ENCODE measurements at places on chromosomes 7 and 10.

DNA sequence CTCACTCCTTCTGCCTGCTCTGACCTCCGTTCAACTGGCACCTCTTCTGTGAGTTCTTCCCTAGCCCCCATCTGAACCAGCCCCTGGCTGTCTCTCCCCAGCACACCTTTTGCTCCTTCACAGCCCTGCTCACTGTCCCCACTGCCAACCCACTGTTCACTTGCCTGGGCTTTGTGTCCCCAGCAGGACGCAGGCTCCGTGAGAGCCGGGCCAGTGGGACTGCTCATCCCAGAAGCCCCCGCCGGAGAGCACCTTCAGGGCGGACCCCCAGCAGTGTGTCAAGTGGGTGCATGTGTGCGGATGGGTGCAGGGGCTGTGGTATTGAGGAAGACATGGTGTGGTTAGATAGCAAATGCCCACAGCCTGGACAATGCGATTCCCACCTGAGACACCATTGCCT, 148.4 kb upstream of the RNF32 start:
- no peak for DNase-seq

GRCh38 chr10:104774234-104774633, 133.1 kb downstream of the SORCS3 start:
- DNase-seq: no peak

- DNase-seq: no peak
These were observed 5.3 kb downstream of the ESYT2 start for GRCh38 chr7:158824028-158824427.

DNA sequence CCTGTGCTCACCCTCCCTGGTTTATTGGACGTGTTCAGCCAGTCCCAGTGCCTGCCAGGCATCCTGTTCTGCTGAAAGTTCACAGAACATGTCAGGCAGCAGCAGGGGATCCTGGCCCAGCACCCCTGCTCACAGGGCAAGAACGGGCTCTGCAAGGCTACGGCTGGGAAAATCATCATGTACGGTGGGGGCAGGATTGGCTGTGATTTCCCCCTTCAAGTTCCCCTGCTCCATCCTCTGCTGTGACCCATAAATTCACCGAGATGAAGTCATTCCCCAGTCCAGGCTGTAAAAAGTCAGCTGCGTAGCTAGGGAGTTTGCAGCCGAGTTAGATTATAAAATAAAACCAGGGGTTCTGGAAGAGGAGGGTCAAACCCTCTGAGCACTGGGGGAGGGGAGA, 484.1 kb upstream of the ZMIZ1 start:
- no peak for DNase-seq

- DNase-seq: no peak
These were observed 980 bp downstream of the FHIP2A start for GRCh38 chr10:114822444-114823076.

GRCh38 chr10:9342885-9343570, 1288.5 kb downstream of the GATA3 start:
- DNase-seq: no peak

DNA sequence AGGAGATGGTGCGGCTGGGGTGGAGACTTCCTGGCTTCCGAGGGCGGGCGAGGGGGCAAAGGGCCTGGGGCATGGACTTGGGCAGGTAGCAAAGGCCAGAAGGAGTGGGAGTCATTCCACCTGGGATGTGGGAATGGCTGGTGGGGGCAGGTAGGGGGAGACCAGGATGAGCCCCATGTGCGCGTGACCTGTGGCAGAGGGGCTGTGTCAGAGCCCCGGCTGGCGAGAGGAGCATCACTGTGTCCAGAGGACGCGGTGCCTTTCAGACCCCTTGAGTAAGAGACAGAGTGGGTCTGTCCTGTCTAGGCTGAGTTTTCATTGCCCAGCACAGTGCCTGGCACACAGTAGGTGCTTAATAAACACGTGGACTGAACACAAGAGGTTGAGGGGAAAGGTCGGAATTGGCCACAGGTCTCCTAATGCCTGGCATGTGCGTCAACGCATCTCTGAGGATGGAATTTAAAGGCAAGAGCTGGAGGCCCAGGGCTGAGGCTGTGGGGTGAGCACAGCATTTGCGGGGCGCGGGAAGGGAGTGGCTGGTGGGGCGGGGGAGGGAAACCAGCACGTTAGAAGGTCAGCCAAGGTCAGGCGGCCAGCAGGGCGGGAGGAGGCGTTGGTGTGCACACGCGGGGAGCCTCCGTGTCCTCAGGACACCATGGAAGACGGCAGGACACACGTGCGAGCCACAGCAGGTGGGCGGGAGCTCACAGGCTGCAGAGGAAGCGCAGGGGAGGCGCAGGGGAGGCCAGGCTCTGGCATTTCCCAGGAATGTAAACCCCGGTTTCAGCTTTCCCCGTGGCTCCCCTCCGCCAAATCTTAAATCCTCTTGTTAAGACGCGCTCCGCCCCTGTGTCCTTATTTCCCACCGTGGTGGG, 51.8 kb downstream of the CUX1 start:
- DNase-seq: no peak

DNA sequence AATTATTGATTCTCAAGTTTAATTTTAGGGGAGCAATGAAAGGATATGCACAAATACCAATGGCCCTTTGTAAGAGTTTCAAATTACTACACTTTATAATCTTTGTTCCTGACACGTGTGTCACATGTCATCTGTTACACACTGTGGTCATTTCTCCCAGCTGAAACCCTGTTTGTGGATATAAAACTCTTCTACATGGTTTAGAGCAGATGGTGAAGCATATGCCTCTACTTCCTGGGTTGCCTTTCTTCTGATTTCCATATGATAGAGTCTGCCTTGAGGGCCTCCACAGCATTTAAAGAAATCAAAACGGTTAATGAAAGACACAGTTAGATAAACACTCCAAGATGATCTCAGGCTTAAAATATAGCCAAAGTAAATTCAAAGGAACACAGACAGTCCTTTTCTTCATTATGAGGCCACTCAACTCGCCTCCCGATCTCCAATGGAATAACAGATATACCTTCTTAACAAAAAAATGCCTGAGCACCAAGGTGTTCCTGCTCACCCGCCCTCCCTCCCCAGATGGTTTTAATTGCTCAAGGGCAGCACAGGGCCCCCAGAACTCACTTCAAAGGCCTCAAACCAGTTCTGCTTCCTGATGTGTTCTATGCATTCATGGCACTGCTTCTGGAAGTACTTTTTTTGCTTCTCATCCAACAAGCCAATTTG, 75.0 kb downstream of the CPVL start:
- DNase-seq: no peak

DNA sequence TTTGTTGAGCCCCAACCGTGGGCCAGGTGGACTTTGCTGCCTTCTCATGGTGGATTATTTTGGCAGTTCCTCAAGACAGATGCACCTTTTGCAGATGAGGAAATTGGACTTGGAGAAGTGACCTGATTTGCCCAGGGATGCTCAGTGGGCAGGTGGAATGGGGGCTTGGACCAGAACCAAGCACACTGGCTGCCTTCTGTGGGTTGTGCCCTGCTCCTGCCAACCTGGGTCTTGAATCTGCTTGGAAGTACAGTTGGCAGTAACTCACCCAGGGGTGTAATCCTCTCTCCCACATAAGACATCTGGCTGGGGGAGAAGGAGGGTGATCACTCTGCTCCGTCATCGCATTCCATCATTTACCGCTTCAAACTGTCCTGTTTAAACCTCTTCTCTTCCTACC, 110.5 kb upstream of the GPR26 start:
- DNase-seq: no peak

DNA sequence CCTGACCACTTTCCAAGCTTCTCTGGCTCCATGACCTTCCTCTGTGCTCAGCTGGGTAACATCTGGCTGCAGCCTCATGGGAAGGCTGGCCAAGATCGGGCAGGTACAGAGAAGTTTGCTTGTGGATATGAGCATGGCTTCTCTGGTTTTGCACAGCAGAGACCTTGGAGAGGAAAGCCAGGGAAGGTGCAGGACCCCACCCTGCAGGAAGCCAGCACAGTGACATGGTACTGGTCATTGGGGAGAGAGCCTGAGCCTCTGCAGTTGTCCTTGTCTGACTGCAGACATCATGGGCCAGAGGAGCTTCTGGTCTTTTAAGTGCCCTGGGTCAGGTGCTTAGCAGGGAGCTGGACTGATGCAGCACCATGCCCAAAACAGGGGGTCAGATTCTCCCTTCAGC, 70.6 kb upstream of the LEP start:
- DNase-seq: no peak

- no peak for DNase-seq
These were observed 24.9 kb upstream of the PFKFB3 start for GRCh38 chr10:6177880-6178281.

DNA sequence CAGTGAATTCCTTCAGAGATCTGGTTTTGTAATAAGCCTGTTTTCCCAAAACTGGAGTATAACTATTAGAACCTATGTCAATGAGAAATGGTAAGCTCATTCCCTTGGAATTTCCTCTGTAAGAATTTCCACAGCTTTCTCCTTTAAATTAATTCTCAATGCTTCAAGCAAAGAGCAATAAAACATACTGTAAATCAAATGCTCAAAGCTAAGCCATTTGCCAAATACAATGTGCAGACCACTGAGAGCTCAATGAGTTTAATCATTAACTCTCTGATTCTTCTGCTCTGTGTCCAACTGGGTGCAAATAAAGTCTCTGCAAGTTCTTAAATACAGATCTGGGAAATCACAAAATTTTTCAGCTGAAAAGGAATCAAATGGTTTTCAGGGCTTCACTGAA, 227.6 kb upstream of the IMMP2L start:
- DNase-seq: no peak

DNA sequence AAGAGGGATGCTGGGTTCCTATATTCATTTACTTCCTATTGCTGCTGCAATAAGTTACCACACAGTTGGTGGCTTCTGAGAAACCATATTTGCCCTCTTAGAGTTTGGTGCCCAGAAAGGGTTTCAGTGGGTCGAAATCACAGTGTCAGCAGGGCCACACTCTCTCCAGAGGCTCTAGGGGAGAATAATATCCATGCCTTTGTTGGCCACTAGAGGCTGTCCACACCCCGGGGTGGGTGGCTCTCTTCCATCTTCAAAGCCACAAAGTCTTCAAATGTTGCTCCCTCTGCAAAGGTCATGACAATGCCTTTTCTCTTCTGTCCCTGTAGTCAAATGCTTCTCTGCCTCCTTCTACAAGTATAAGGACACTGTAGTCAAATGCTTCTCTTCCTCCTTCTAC, 989.4 kb downstream of the CCSER2 start:
- no peak for DNase-seq

- DNase-seq: no peak
These were observed 124.0 kb upstream of the SAMD8 start for GRCh38 chr10:74987339-74988053.

- DNase-seq: no peak
These were observed 34.1 kb upstream of the NOBOX start for GRCh38 chr7:144437370-144438191.

- DNase-seq: no peak
These were observed 34.1 kb upstream of the GUSB start for GRCh38 chr7:66016131-66016461.

GRCh38 chr10:127012769-127013152, 107.5 kb downstream of the DOCK1 start:
- DNase-seq: no peak

DNA sequence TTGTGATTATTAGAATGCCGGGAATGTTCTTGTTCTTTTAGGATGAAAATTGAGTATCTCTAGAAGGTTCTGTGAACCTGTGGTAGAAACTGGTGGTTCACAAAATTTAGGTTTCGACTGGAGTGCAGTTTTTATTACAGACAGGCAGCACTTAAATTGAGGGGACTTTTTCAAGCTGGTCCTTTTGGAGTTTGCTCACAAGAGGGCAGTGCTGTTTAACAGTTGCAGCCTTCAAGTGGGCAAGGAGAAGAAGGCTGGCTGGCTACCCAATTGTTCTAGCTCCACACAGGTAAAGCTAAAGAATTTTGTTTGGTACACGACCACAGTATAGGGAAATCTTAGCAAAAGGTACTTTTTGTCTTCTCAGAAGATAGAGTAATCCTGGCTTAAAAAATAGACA, 233.6 kb downstream of the SNX13 start:
- no peak for DNase-seq

DNA sequence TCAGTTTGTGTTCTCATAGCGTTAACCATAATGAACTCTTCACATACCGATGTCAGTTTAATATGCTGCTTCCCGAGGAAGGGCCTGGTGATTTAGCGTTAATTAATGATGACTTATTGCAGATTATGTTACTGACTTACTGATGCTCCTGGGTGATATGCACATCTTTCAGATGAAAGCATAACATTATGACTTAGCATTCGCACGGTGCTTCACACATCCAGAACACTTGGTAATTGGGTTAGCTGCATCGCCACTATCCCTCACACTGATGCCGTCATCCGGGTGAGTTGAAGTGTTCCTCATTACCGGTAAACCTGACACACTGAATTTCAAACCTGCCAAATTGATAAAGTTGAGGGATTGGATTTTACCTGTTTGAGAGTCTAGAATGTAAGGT, 239.0 kb upstream of the PODXL start:
- no peak for DNase-seq

DNA sequence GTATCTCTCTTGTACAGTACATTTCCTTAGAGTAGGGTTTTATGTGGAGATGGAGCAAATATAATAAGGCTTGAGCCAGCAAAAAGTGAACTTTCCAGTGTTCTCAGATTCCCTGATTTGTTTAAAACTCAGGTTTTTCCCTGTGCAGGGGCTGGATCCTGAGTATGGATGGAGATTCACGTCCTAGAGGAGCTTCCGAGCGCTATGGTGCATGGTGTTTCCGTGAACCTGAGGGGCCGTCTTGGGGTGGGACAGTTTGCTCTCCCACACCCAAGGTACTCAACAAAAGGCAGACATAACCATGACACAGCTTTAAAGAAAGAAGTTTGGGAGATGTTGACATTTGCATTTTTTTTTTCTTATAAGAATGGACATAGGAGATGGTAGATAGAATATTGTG, 122.5 kb downstream of the SEC23IP start:
- DNase-seq: no peak

DNA sequence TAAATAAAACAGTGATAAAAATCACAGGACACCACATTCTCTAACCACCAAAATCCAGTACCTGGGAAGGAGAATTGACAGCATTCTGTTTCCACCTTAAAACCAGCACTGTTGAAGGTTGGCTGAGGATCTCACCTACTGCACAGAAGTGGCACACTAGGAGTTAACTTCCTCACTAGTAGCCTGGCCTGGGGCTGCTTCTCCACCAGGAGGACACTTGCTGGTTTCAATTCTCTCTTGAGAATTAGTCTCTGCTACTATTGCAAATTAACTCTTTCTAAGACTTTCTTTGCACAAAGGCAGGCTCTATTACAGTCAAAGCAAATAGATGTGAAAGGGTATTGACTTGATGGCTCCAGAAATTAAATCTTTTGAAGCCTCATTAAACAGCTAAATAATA, 2.3 kb upstream of the CTTNBP2 start:
- no peak for DNase-seq

DNA sequence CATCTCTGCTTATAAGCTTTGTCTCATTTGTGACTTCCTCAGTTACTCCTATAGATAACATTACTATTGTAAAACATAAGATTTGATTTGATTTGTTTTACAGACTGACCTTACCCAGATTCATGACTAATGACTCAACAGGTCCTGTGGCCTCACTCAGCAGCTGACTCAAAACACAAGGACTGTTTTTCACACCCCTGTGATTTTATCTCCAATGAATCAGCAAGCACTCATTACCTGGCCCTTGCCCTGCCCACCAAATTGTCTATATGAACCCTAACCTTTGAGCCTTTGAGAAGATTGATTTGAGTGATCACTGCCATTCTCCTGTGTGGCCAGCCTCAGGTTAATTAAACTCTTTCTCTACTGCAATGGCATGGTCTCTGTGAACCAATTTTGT, 1064.6 kb upstream of the LRRTM3 start:
- DNase-seq: no peak

- no peak for DNase-seq
These were observed 13.0 kb downstream of the EN2 start for GRCh38 chr7:155470686-155471638.

GRCh38 chr10:90885176-90885575, 13.4 kb downstream of the RPP30 start:
- no peak for DNase-seq

Data from esophagus squamous epithelium (tissue), 5 donors.